ENCODE measurements at places on chromosomes 5 and 9. TPM values are rescaled to one million over a fixed set of nuclear protein-coding genes. Genes with fewer than 3 reads are reported as not detected.

The PGM5 gene
- not detected for total RNA-seq

The SHOC1 gene
- 0.29 TPM for total RNA-seq

The OMD gene
- 0.08 TPM for total RNA-seq

The PCDHGA5 gene
- total RNA-seq, result 1.8 TPM

The SPINK4 gene
- not detected for total RNA-seq

The LCP2 gene
- 1.2 TPM for total RNA-seq

The SLC45A2 gene
- total RNA-seq, result 1.0 TPM

The ADAMTS19 gene
- total RNA-seq, result 2.4 TPM

The DBN1 gene
- 406 TPM for total RNA-seq

The IL13 gene
- 0.36 TPM for total RNA-seq

The LCN15 gene
- total RNA-seq, result 0.58 TPM

The SLC34A3 gene
- total RNA-seq, result not detected

The ASTN2 gene
- 15.8 TPM for total RNA-seq

The C9orf153 gene
- 0.30 TPM for total RNA-seq

The GFRA3 gene
- 0.65 TPM for total RNA-seq

The PCDHB16 gene
- 2.6 TPM for total RNA-seq

The PCDHGA9 gene
- 1.7 TPM for total RNA-seq

The ACOT12 gene
- 0.33 TPM for total RNA-seq

The UBE2QL1 gene
- 35.6 TPM for total RNA-seq

The CANX gene
- total RNA-seq, result 799 TPM

The AHRR gene
- total RNA-seq, result 1.7 TPM

The COL5A1 gene
- total RNA-seq, result 3.0 TPM

The PHYHD1 gene
- total RNA-seq, result 0.26 TPM

The ECSCR gene
- not detected for total RNA-seq

The SHISAL2B gene
- total RNA-seq, result 0.36 TPM

The FRMPD1 gene
- 0.43 TPM for total RNA-seq

The SLC6A18 gene
- not detected for total RNA-seq

The LCN1 gene
- total RNA-seq, result not detected

The KCNV2 gene
- total RNA-seq, result 1.2 TPM

The WHRN gene
- total RNA-seq, result 13.3 TPM

The ESM1 gene
- not detected for total RNA-seq

The GRXCR2 gene
- total RNA-seq, result not detected

The CARTPT gene
- not detected for total RNA-seq

The PDLIM7 gene
- 115 TPM for total RNA-seq

The TRIM7 gene
- 0.86 TPM for total RNA-seq

The PCDHB13 gene
- total RNA-seq, result 7.5 TPM

The PCDHB6 gene
- total RNA-seq, result 2.9 TPM

The DMGDH gene
- total RNA-seq, result 5.1 TPM

The ALDH1A1 gene
- total RNA-seq, result 0.31 TPM

The SPAG8 gene
- 1.5 TPM for total RNA-seq

The AFAP1L1 gene
- total RNA-seq, result 0.36 TPM

The PRSS3 gene
- 1.2 TPM for total RNA-seq

The RBM27 gene
- 24.5 TPM for total RNA-seq

The ARHGEF39 gene
- 1.8 TPM for total RNA-seq

The TXNDC15 gene
- 70.8 TPM for total RNA-seq

The FAM221B gene
- 0.27 TPM for total RNA-seq

The RIMOC1 gene
- 25.8 TPM for total RNA-seq

All from motor neuron (in vitro differentiated cells).